ENCODE measurements at places on chromosomes 7 and 10. TPM values are rescaled to one million over a fixed set of nuclear protein-coding genes. Genes with fewer than 3 reads are reported as not detected.

- no peaks in the 10 kb centered on the region for H3K36me3 ChIP-seq
- no peak for DNase-seq
- H3K4me1 ChIP-seq, result peaks cover 47% of the 10 kb centered on the region
- no peaks in the 10 kb centered on the region for H3K27me3 ChIP-seq
- H3K27ac ChIP-seq, result peak overlapping the region; percentile 65
These were observed 10.9 kb downstream of the OGDH start for GRCh38 chr7:44617225-44617890.

GRCh38 chr10:103854686-103855391 lies 537 bp downstream of the SH3PXD2A start:
- no peak overlapping the region for H3K27ac ChIP-seq
- H3K36me3 ChIP-seq, result no peaks in the 10 kb centered on the region
- no peaks in the 10 kb centered on the region for H3K4me1 ChIP-seq
- DNase-seq, result no peak
- H3K4me3 ChIP-seq, result no peak overlapping the region

- DNase-seq, result no peak
- no peak overlapping the region for H3K27ac ChIP-seq
- H3K36me3 ChIP-seq, result no peaks in the 10 kb centered on the region
These were observed 11.1 kb upstream of the SDK1 start for GRCh38 chr7:3289996-3290395.

- no peaks in the 10 kb centered on the region for H3K36me3 ChIP-seq
- no peaks in the 10 kb centered on the region for H3K27me3 ChIP-seq
- H3K4me3 ChIP-seq, result no peak overlapping the region
- H3K4me1 ChIP-seq, result no peaks in the 10 kb centered on the region
These were observed 417.9 kb upstream of the LRGUK start for GRCh38 chr7:133709036-133709880.

The WIPF3 gene
- total RNA-seq, result not detected

The HMX3 gene
- total RNA-seq, result 60.5 TPM

- H3K4me3 ChIP-seq, result peak overlapping the region; percentile 93
- no peaks in the 10 kb centered on the region for H3K36me3 ChIP-seq
- DNase-seq, result no peak
- no peaks in the 10 kb centered on the region for H3K27me3 ChIP-seq
- H3K27ac ChIP-seq, result peak overlapping the region; percentile 75
- peaks cover 21% of the 10 kb centered on the region for H3K4me1 ChIP-seq
These were observed 40.8 kb downstream of the HK1 start for GRCh38 chr10:69318867-69319727.

DNA sequence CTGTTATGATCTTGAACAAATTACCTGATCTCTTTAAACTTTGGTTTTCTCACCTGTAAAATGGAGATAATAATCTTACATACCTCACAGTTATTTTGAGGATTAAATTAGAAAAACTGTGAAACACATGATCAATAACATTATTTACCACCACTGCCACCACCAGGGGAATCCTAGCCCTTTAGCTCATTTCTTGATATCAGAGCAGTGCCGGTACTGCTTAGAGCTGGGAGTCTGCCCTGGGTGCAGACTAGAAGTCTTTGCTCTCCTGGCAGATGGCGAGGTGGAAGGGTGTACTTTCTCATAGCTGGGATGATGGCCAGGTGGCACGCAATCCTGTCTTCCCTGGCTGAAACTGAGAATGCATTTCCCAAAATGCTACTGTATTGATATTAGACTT lies 12.7 kb upstream of the EFCAB10 start:
- peaks cover 8% of the 10 kb centered on the region for H3K4me1 ChIP-seq
- no peaks in the 10 kb centered on the region for H3K36me3 ChIP-seq
- no peak for DNase-seq

DNA sequence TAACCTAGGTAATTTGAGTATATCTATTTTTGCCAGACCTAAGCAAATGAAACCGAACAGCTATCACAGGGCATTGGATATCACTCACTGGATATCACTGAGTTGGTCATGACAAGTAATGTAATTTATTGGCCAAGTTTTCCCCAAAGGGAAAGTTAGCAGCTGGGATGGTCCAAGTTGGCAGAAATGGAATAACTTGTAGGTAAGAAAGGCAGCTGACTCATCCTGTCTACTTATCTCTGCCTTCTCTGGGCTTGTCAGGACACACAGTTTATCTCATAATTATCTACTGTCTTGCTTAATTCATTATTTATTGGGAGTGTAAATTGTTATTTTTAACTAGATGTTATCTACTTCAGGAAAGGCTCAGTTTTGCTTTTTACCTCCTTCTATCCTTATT lies 502.0 kb upstream of the DPP6 start:
- no peak for DNase-seq
- H3K36me3 ChIP-seq, result no peaks in the 10 kb centered on the region
- no peak overlapping the region for H3K27ac ChIP-seq
- no peaks in the 10 kb centered on the region for H3K27me3 ChIP-seq
- H3K4me3 ChIP-seq, result no peak overlapping the region

- H3K4me1 ChIP-seq, result no peaks in the 10 kb centered on the region
- no peak overlapping the region for H3K4me3 ChIP-seq
- DNase-seq, result no peak
- no peaks in the 10 kb centered on the region for H3K36me3 ChIP-seq
- H3K27me3 ChIP-seq, result no peaks in the 10 kb centered on the region
These were observed 338.3 kb downstream of the CXCL12 start for GRCh38 chr10:44046605-44047004.

The ERVW-1 gene
- not detected for total RNA-seq

The ZNF488 gene
- not detected for total RNA-seq

The KDM7A gene
- total RNA-seq, result 0.95 TPM

- H3K36me3 ChIP-seq, result no peaks in the 10 kb centered on the region
- no peaks in the 10 kb centered on the region for H3K4me1 ChIP-seq
- no peaks in the 10 kb centered on the region for H3K27me3 ChIP-seq
These were observed 8.7 kb upstream of the OPALIN start for GRCh38 chr10:96367470-96367869.

DNA sequence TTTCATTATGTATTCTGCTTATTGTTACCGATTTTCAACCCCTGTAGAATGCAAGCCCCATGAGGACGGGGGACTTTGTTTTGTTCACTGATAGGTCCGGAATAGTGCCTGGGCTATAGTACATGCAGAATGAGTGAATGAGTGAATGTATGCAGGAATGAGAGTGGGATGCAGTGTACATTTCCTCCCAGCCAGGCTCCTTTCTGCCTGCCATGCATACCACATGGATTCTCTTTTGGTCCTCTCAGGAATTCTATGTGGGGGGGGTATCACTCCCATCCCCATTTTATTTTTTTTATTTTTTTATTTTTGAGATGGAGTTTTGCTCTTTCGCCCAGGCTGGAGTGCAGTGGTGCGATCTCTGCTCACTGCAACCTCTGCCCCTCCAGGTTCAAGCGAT lies 16.7 kb downstream of the TRIM56 start:
- H3K4me3 ChIP-seq, result no peak overlapping the region
- no peaks in the 10 kb centered on the region for H3K27me3 ChIP-seq
- H3K4me1 ChIP-seq, result no peaks in the 10 kb centered on the region
- no peak for DNase-seq
- H3K36me3 ChIP-seq, result no peaks in the 10 kb centered on the region

DNA sequence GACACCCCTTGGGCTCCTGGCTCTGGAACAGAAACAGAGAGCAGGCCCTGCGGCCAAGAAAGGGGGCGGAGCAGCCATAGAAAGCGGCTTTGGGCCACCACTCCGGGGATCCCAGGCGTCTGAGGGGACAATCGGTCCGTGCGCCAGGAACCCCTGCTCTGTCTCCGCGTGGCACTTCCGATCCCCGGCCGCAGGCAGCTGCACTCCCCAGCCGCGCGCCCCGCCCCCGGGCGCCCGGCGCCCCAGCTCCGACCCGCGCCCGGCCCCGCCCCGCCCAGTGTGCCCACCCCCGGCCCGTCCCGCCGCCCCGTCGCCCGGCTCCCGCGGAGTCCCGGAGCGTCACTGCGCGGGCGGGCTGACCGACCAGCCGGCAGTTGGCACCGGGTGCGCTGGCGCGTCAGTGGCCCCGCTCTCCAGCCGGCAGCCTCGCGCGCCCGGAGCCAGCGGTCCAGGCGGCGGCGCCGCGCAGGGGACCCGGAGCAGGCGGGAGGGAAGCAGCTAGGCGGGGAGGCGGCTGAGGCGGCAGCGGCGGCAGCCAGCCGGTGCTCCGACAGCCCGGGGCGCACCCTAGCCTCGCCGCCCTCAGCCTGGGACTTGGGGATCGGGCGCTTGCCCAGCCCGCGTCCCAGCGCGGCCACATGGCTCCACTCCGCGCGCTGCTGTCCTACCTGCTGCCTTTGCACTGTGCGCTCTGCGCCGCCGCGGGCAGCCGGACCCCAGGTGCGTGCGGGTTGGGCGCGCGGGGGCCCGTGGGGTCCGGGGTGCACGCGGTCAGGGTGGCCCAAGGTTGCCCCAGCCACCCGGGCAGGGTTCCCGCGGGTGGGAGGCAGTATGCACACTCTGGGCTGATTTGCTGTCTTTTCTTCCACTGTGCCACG lies at the start of gene ADAMTS14:
Gene ADAMTS14, plus strand, starts transcription at position 342 of the 878 bp plus-strand sequence. Its CDS starts 297 bp downstream, at position 639.
- no peaks in the 10 kb centered on the region for H3K4me1 ChIP-seq
- H3K27ac ChIP-seq, result no peak within 1 kb of the TSS
- H3K4me3 ChIP-seq, result no peak within 1 kb of the TSS
- H3K36me3 ChIP-seq, result no peaks in the 10 kb centered on the region
- no peak for DNase-seq

DNA sequence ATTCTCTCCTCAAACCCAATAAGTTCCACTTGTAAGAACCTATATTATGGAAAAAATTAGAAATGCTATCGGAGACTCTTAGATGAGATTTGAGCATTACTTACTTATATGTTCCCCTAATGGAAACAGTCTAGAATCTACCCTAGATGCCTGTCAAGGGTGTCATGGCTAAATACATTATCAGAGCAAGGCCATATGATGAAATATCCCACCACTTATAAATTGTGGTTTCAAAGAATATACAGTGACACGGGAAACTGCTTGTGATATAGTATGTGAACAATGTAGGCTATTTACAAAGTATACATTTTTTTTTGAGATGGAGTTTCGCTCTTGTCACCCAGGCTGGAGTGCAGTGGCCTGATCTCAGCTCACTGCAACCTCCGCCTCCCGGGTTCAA lies 46.3 kb upstream of the CTBP2 start:
- no peak for DNase-seq
- no peaks in the 10 kb centered on the region for H3K27me3 ChIP-seq
- peaks cover 6% of the 10 kb centered on the region for H3K4me1 ChIP-seq
- H3K27ac ChIP-seq, result no peak overlapping the region
- no peaks in the 10 kb centered on the region for H3K36me3 ChIP-seq

The ENO4 gene
- total RNA-seq, result not detected

GRCh38 chr10:112689327-112690072 lies 242.5 kb downstream of the VTI1A start:
- H3K4me1 ChIP-seq, result no peaks in the 10 kb centered on the region
- no peaks in the 10 kb centered on the region for H3K27me3 ChIP-seq
- no peak for DNase-seq
- no peak overlapping the region for H3K4me3 ChIP-seq
- no peaks in the 10 kb centered on the region for H3K36me3 ChIP-seq

GRCh38 chr7:106535234-106535932 lies 125.6 kb downstream of the CCDC71L start:
- no peaks in the 10 kb centered on the region for H3K27me3 ChIP-seq
- no peak for DNase-seq
- no peak overlapping the region for H3K27ac ChIP-seq
